D721Med (cell line): ENCODE measurements at places on chromosomes 7 and 10.

- no peak for DNase-seq
Measured at GRCh38 chr10:91941426-91941825, 17.9 kb downstream of the BTAF1 start.

DNA sequence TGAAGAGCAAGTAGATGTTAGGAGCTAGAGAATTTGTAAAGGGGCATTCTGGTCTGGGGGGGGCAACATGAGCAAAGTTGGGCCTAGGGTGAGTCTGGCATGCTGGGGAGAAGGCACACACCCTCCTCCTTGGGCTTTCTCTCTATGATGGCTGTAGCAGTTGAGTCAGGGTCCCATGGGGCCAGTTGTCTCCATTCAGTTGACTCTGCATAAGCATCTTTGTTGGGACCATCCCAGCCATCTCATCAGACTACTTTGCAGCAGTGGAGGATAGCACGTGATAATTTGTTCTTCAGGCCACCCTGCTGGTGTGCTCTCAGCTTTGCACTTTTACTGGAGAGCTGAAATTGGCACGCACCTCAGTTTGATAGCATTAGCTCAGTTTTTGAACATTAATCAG lies 55.2 kb downstream of the LRMDA start:
- no peak for DNase-seq

GRCh38 chr7:100674411-100675104 lies 1.0 kb downstream of the GNB2 start:
- DNase-seq: no peak

DNA sequence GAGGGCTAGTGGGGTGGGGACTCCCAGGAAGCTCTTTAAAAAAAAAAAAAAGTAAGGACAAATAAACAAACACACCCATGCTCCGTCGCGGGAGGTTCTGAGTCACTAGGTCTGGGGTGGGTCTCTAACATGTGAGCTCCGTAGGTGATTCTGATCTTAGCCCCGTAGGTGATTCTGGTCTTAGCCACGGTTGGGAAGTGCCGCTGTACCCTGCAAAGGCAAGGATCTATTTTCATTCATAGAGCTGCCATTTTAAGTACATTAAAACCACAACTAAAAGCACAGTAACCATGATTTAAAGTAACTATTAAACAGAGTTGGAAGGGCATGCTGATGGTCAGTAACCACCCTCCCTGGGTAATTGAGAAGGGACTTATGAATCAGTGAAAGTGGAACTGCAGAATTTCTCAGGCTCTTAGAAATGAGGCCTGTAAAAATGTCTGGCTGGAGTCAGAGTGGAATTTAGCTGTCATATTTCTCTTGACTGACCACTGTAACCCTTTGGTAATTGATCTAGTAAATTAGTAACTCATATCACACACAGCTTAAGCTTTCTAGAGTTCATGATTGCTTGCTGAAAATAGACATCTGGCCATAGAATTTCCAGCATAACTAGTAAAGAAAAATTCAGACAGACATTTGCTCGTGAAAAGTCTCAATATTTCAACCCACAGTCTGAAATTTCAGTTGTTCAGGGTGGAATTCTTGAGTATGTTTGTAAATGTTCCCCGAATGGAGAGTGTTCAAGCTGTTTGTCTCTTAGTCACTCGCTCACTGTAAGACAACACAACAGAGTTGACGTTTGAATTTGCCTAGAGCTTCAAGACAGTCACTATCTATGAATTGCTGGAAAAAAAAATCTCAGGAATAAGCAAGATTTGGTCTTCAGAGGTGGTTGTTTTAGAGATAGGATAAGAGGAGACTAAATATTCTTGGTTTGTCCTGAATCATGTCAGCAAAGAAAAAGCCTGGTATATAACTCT lies 34.2 kb upstream of the TCF7L2 start:
- no peak for DNase-seq

GRCh38 chr10:44051091-44051490 lies 333.8 kb downstream of the CXCL12 start:
- DNase-seq: no peak
